ENCODE measurements at places on chromosomes 11 and 22.

DNA sequence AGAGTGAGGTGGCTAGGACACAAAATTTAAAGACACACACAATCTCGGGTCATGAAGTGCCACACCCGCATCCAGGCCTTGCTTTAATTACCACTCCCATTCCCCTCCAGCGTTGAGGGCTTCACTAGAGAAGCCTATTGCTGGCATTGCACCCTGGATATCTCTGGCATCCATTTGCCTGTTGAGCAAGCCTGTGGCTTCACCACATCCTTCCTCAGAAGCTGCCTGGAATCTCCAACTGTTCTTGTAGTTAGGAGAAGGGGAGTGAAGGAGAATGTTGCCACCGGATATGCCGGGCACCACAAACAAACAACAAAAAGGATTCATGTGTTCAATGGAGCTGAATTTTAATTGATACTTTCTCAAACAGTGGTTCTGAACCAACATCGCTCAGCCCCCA lies 34.4 kb upstream of the RCN1 start:
- DNase-seq: peak; percentile 50

GRCh38 chr11:99376463-99376862 lies 355.7 kb downstream of the CNTN5 start:
- DNase-seq: no peak

DNA sequence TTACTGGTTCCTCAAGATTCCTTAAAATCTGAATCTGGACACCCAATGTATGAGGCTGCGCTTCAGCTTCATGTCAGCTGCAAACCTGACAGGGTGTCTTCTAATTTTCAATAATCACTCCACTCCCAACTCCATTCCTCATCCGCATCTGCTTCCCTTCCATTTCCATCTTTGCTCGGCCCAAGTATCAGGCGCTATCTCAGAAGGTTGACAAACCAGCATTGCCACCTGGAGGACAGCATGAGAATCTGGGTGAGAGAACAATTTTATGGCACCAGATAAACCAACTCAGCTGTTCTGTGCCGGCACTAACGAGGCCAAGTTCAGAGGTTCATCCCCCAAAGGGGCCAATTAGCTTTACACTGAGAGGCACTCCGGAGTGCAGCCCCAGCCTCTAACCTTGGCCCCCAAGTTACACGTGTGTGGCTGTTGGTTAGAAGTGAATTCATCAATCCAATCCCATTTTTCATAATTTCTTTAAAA lies 79.1 kb upstream of the LMO2 start:
- DNase-seq: peak; percentile 52

DNA sequence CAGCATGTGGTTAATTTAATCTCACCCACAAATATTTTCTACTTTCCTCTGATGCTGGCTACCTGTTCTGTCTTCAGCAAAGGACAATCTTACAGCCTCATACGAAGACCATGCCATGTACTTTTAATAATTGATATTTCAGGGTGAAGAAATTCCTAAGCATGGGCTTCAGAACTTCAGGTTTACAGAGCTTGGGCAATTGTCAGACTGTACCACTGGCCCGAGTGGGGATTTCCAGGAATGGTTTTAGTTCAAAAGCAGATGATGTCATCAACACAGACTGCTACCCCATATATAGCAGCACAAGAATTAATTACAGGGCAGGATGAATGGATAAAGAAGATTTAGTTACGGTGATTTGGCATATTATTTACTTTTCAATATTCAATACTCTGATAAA lies 171.8 kb downstream of the ETS1 start:
- peak; percentile 45 for DNase-seq

GRCh38 chr11:9231848-9232177 lies 33.3 kb downstream of the DENND5A start:
- peak; percentile 82 for DNase-seq

DNA sequence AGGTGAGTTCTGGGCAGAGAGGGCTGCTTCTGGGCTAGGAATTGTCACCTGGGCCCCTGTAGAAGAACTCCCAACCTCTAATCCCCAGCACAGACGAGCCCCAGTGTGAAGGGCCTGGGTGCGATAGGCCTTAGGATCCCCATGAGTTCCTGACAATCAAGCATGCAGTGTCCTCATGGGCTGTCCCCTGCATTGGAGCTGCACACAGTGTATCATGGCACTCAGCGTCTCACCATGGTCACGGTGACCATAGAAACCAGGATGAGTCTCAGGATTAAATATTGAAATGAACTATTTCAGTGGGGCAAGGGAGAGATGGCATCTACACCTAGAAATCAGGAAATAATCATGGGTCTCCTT lies 292 bp downstream of the SCGB2A1 start:
- no peak for DNase-seq

- no peak for DNase-seq
Measured at GRCh38 chr11:93974759-93975158, 46.4 kb upstream of the HEPHL1 start.

- no peak for DNase-seq
Measured at GRCh38 chr11:119025978-119026766, 4.5 kb downstream of the SLC37A4 start.

- DNase-seq: no peak
Measured at GRCh38 chr11:43267856-43268580, 43.8 kb upstream of the API5 start.

GRCh38 chr22:26245001-26245400 lies 75.7 kb downstream of the SEZ6L start:
- DNase-seq: no peak

GRCh38 chr11:86481399-86481798 lies 106.7 kb downstream of the CCDC81 start:
- no peak for DNase-seq

- no peak for DNase-seq
Measured at GRCh38 chr11:102534261-102534872, 3.8 kb upstream of the MMP7 start.

GRCh38 chr11:70550456-70551195 lies 152.3 kb downstream of the CTTN start:
- no peak for DNase-seq

GRCh38 chr11:28110108-28110820 lies 2.1 kb downstream of the METTL15 start:
- DNase-seq: peak; percentile 81

DNA sequence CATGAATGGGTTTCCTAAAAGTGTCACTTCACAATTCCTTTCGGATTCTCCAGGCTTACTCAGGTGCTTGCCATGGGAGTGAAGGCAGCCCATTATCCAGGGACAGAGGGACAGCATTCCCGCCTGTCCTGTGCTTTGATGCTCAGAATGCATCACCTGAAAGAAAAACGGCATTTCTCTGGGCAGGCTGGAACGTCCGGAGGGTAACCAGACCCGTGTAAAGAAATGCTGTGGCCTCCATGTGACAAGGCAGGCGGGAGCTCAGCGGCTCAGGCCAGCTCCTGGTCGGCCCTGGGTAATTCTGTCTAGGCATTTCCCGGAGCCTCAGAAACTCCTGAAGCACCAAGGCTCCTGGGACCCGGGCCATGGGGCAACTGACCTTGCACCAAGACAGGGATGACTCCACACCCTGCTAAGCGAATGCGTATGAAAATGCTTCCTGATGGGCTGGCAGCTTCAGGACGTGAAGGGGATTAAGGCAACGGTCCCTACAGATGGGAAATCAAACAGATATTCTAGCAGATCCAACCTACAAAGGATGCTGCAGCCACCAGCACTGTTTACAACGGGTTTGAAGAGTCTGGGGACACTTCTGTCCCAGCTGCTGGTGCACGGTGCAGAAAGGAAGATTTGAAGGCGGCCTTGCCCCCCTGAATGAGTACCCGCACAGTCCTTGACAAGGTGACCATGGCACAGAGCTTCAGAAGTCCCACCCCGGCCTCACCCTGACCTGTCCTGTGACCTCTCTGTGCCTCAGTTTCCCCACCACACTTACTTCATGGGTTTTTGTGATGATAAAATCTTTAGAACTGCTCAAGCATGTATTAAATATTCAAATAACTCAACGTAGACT lies 13.6 kb upstream of the FGF3 start:
- no peak for DNase-seq

DNA sequence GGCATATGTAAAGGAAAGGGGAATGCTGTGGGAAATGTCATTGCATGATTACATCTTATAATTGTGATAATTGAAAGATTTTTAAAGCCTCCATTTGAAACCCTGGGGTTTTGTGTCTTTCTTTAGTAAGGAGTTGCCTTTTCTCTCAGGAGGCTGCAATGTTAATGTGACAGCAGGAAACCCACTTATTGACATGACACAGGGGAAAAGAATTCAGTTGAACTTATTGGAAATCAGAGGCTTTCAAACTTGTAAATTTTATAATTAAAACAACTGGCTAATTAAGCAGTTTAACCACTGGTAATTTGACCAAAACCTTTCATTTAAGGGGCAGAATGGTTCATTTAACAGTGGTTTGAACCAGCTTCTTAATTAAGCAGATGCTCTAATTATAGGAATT lies 31.2 kb downstream of the MRPL48 start:
- peak; percentile 49 for DNase-seq

DNA sequence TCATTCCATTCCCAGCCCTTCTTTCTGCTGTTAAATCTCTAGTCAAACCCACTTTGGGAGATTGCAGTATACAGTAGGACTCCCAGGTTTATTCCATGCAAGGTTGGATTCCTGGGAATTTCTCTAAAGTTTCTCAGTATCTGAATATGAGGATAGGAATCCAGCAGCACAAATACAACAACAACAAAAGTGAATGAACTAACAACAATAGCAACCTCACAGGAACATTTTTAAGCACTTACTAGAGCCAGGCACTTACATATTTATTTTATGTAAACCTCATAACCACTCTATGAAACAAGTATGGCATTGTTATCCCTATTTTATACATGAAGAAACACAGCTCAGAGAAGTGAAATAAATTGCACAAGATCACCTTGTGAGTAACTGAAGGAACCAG lies 1.9 kb downstream of the MMP7 start:
- no peak for DNase-seq

DNA sequence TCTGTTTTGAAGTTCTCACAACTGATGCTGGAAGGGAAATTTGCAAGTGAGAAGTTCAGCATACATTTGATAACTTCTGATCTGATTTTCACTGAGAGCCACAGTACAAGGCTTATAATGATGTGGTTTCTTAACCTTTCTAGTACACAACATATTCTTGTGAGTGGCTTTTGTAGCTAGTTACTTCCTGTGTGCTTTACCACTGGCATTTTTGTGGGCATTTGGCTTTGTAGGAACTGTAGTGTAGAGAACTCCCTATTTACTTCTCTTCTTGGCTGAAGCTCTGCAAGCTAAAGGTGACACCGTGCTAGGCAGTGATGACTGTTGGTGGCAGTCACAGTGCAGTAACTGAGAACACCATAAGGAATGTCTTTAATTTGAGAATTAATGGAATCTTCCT lies 14.9 kb downstream of the USP47 start:
- DNase-seq: peak; percentile 55

DNA sequence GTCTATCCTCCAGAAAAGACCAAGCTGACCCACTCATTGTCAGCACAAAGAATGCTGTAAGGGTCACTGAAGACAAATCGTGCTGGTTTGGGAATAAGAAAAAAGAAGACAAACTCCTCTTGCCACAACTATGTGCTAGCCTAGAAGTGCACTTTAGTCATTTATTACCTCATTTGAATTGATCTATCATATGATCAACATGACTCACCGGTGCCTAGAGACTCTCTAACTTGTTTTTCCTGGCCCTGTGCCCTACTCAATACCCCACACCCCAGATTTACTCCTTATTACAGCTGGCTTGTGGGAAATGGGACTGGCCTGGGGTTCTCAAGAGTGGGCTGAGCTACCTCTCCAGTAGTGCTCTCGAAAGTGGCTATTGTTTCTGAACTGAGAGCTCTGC lies 35.9 kb upstream of the HORMAD2 start:
- peak; percentile 93 for DNase-seq

DNA sequence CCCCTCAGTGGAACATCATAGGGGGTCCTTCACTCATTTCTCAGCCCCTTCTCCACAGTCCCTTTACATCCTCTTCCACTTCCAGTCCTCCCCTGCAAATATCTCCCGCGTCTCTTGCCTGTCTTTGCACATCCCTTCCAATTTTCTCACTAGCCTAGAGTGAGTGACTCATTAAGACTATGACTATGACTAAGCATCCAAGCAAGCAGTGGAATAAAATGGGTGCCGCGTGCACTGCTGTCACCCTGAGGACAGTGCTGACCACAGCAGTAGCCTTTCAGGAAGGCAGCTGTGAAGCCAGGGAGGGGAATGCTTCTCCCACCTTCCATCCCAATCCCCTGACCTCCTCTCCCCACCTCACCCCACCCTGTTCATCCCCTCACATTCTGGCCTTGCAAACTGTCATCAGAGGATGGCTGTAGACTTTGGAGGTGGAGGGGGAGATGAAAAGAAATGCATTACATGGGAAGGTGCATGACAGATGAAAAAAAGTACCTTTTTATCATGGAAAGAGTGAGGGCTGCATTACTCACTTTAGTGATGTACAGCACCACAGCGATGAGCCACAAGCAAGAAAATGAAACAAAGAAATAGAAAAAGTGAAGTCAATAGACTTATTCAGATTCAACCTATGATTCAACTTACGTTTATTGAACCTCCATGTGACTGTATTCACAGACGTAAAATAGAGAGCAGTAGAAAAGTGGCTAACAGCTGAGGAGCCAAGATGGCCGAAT lies 948.2 kb downstream of the NTM start:
- DNase-seq: peak; percentile 72

- no peak for DNase-seq
Measured at GRCh38 chr11:118051611-118052461, 25.0 kb upstream of the TMPRSS4 start.

DNA sequence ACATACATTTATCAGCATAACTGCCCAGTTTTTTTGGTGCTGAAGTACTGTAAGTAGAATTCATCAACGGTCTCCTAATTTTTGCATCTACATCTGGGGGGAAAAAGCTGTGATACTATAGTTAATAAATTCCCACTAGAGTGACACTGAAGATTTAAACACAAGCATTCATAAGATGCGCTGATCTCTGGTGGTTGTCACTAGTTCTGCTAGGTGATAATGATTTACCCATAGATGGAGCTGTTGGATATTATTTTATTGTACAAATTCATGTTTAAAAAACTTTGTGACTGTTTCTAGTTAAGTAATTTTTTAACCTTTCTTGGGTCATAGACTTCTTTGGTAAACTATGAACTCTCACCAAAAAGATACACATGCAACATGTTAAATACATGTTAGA lies 106.6 kb downstream of the EMSY start:
- peak; percentile 15 for DNase-seq

GRCh38 chr22:29032014-29032475 lies 29.6 kb downstream of the C22orf31 start:
- no peak for DNase-seq

DNA sequence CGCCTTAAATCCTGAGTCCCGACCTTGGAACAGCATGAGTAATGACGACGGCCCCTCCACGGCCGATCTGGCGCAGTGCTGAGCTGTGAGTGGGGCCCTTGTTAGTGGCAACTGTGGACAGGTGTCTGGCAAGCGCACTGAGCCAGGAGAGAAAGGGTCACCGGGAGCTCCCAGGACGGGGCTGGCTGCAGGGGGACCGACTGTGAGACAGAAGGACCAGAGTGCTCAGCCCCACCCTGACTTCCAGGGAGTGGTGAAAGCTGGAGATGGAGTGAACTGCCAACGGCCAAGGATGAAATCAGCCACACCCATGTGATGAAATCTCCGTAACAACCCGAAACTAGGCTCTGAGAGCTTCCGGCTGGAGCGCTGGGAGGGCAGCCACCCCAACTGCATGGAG lies 228.6 kb downstream of the BRD1 start:
- DNase-seq: no peak

Data from astrocyte of the spinal cord (primary cell).